CD4-positive, alpha-beta T cell treated with Interleukin-6 at 100 ng/mL for 8 hours (primary cell): ENCODE measurements at places on chromosomes 16 and 17.

DNA sequence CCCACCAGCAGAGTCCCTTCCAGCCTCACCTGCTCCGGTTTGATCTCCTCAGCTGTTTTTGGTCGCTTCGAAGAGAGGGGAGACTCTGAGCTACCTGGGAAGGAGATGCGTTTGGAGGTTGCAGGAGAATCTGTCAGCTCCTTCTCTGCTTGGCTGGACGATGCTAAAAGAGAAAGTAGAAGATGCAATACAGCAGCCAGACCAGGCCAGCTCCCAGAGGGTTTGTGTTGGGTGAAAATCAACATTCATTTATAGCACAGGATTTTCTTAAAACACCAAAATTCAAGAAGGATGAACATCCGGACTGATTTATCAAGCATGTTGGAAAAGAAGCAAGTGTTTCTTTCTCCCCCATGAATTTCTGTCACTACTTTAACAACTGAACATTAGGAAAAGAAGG lies 236.1 kb downstream of the ZFHX3 start:
- no peak for DNase-seq

DNA sequence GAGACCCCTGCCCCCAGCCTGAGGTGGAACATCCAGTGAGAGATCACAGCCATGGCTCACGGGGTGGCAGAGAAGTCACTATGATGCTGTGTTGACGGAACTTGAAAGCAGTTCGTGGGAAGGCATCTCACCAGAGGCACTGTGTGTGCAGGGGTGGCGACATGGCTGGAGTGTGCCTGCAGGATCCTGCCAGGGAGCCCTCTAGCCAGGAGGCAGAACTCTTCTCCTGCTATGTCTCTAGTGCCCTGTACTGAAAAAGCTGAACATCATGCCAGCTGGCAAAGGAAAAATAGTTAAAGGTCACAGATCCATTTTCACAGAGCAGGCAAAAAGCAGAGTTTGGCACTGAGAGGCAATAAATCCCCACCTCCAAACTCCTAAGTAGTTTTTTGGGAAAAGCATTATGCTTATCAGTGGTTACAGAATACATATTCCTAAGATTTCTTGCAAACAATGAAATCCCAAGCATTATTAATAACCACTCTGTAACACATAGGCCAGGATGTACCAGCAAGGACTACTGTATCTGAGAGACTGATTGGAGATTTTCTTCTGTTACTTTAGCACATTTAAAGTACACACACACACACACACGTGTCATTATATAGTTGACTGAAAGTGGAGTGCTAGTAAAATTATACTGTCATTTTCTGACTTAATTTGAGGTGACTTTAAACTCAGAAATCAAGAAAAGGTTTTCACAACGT lies 36.8 kb downstream of the TNRC6C start:
- no peak for DNase-seq

DNA sequence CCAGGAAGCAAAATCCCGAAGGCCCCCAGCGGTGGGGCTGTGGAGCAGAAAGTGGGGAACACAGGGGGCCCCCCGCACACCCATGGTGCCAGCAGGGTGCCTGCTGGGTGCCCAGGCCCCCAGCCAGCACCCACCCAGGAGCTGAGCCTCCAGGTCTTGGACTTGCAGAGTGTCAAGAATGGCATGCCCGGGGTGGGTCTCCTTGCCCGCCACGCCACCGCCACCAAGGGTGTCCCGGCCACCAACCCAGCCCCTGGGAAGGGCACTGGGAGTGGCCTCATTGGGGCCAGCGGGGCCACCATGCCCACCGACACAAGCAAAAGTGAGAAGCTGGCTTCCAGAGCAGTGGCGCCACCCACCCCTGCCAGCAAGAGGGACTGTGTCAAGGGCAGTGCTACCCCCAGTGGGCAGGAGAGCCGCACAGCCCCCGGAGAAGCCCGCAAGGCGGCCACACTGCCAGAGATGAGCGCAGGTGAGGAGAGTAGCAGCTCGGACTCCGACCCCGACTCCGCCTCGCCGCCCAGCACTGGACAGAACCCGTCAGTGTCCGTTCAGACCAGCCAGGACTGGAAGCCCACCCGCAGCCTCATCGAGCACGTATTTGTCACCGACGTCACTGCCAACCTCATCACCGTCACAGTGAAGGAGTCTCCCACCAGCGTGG lies 6.5 kb downstream of the CBX2 start:
- DNase-seq = no peak

GRCh38 chr17:12369065-12369464 lies 296.6 kb upstream of the MYOCD start:
- no peak for DNase-seq

DNA sequence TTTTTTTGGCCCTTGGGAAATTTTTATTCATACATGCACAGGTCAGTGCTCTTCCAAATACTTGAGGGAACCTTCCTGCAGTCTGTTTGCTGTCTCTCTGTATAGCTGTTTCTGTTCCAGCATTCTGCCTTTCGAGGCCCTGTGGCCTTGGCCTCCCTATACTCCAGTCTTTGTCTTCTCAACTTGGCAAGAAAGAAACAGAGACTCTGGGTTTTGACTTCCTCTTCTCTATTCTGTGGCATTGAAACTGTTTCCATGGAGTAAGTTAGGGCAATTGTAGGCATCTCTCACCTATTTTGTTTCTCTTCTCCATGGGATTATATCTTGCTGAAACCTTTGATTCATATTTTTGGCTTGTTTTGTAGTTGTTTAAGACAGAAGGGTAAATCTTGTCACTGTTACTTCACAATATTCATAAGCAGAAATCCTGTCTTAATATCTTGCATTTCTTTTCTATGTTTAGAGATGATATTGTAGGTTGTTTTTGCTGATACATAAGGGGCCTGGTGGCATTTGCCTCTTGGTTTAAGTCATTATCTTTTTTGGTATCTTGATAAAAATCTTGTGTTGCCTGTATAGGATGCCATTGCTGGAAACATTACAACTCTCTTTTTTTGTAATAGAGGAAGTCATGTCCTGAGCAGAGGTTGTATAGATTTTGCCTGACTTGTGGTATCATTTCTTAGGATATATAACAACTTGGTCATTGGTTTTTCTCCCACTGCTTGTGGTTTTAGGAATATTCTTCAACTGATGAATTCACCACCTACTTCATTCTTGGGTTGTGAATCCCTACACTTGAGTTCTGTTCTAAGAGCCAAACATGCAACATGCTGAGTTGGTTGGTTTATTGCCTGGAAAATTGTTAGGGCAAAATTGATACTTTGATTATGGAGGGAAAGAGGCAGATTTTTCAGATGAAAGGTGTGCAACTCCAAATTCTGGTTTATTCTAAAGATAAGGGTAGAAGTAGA lies 168.6 kb downstream of the FTO start:
- DNase-seq = no peak

GRCh38 chr17:43813386-43813785 lies 19.6 kb downstream of the MPP3 start:
- DNase-seq = no peak

GRCh38 chr17:61238455-61238933 lies 161.1 kb upstream of the TBX2 start:
- DNase-seq = no peak

- no peak for DNase-seq
Observed at GRCh38 chr17:546456-546855, 168.2 kb downstream of the VPS53 start.

GRCh38 chr16:82694239-82694874 lies 67.6 kb downstream of the CDH13 start:
- DNase-seq = no peak

DNA sequence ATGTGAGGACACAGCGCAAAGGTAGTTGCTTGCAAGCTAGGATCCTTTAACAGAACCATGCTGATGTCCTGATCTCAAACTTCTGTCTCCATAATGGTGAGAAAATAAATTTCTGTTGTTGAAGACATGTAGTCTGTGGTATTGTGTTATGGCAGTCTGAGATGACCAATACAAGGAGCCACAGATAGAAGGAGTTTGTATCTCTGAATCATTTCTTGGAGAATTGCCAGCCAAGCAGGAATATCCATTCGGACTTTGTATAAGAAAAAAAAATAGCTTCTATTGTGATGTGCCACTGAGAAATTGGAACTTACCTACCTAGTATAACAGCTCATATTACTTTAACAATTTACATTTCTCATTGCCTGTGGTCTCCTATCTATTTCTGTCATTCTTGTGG lies 447.6 kb upstream of the CA10 start:
- no peak for DNase-seq

GRCh38 chr16:67965668-67966548 lies 2.5 kb downstream of the SLC12A4 start:
- DNase-seq = no peak
